Stimulated activated CD8-positive, alpha-beta memory T cell treated with anti-CD3 and anti-CD28 coated beads, Interleukin-15, amount 100 ng/mL, for 4 hours (primary cell): ENCODE measurements at places on chromosomes 2 and 18.

GRCh38 chr2:207766697-207767460, 2.8 kb downstream of the FZD5 start:
- DNase-seq, result no peak

DNA sequence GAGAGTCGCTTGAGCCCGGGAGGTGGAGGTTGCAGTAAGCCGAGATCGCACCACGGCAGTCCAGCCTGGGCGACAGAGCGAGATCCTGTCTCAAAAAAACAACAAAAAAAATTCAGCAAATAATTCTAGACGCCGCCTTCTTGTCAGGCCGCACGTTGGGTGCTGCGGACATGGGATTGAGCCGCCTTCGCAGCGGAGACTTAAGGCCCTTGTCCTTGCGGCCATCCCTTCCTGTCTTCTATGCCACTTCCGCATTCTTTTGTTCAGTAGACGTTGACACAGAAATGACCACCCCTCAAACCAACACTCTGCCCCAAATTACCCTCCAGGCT, 15.8 kb downstream of the PTPN18 start:
- DNase-seq, result no peak

DNA sequence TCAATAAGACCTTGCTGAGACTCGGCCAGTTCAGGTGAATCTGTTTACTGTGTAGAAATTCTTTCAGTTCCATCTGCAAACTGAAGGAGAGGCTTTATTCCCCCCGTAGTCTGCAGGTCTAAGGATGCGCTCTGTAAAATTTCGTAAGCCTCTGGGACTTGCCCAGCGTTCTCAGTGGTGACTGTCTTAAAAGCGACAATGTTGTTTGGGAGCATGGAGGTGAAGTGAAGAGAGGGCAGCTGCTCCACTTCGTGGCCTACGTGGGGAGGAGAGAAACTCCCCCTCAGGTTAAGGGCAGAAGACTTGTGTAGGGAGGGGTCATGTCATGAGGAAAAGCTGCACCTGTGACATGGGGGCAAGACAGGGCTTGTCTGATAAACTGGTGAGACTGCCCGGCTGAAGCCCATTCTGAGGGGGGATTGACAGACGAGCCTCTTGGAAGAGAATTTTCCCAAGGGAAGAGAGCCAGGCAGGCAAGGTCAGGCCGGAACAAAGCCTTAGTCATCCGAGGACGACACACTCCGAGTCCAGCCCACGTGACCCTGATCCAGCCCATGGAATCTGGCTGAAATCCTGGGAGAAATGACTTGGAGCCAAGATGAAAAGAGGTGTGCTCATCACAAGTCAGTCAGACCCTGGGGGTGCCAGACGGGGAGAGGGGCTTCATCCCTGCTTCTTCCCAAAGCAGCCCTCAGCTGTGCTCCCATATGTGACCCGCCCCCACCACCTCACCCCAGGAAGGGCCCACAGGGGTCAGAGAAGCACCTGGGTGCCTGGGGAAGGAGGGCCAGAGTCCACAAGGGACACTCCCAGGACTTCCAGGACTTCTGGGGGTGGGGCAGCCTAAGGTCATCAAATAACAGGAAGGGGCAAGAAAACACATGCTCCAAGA, 88.5 kb upstream of the SH3BP4 start:
- DNase-seq, result no peak

- no peak for DNase-seq
Measured at GRCh38 chr2:12803607-12804006, 86.9 kb downstream of the TRIB2 start.
